ENCODE measurements at places on chromosomes 4 and X.
A peak's percentile ranks its signal among the peaks of the same experiment; 100 is the strongest.

DNA sequence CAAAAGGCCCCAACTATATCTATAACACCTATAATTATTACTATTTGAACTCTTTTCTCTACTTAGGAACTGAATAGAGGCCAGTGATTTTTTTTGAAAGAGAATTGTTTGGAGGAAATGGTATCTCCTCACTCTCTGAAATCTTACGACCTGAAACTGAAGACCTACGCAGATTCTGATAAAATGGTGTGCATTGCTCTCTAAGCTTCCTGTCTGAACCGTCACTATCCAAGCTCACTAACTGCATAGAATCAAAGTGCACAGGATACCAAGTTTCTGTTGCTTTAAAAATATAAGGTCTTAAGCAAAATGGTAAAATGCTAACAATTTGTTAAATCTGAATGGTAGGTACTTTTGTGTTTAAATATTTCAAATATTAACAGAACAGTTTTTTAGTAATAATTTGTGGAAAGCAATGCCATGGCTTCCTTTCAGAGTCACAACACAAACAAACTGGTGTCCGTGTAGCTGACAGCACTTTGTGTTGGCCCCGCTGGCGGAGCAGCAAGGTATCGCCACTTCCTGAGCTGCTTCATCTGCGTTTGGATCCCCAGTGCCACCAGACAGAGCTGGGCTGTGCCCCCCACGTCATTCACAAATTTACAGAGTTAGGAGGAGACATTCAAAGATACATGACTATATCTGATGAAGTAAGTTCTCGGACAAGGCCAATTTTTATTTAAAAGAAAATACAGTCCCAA, 313.9 kb downstream of the FBXW7 start:
- no peak for DNase-seq

DNA sequence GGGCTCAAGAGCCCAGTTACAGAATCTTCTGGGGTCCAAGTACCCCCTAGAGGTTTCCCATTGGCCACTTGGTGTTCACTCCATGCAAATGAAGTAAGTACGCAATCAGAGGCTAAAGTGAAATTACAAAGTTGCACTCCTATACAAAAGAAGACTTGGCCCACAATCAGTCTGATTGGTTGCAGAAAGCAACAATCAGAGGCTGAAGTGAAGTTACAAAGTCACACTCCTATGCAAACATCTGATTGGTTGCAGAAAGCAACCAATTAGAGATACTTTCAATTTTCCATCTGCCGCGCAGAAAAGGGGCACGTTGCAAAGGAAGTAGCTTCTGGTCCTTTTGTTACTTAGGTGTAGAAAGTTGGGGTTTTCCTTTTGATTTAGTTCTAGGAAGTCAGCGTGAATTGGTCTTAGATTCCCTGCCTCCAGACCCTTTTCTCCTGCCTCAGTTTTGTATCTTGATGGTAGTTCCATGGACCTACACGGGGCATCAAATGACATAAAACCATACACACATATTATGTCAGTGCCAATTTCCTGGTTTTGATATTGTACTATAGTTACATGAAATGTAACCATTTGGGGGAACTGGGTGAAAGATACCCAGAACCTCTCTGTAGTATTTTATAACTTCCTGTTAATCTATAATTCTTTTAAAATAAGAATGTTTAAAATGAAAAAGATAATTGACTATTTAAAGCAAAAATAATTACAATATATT, 12.4 kb upstream of the PIN4 start:
- peak; percentile 8 for DNase-seq

- DNase-seq, result no peak
These were observed 120.4 kb upstream of the SCML1 start for GRCh38 chrX:17616936-17617335.

DNA sequence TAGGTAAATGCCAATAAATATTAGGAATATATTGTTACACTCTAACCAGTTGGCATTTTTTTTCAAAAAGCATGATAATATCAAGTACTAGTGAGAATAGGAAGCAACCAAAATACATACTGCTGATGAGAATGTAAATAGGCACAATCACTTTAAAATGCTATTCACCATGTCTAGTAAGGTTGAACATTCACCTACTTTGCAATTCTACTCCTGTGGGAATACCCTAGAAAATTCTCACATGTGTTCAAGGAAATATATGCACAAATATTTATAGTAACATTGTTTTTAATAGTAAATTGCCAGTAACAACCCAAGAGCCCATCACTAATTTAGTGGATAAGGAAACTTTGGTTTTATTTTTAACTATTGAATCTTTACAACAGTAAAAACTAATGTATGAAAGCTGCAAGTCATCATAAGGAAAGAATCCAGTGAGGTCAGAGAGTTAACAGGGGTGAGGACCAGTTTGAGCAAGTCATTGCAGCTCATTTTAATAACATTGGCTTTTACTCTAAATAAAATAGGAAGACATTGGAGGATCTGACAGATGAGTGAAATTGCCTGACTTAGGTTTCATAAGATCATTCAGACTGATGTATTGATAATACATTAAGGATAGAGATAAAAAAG, 23.6 kb downstream of the FSTL5 start:
- DNase-seq, result no peak

DNA sequence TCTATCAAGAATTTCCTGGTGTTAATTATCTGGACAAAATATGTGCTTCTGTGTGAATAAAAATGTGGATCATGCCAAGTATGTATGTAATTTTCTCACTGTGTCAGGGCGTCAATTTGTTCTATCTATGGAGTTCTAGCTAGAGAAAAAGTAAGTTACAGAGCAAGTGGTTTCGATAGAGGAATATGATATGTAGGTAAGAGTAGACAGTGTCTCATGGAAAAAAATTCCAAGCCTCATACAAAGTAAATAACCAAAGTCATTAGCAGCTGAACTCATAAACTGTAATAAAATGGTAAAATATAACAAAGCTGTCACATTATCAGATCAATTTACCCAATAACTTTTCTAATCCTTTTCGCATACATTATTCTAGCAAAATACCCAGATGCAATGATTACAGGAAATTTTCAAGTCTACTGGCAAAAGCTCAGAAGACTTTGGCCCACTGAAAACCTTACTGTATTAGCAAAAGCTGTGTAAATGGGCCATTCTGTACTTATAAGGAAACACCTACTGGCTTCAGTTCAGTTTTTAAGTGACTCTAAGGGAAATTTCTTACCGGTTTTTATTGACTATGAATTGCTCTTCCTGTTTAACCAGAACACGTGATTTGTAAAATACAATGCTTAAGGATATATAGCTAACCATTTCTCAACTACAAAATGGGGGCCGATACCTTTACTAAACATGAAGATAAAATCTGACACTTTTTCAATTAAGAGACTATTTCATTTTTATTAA, 121.0 kb upstream of the ARSJ start:
- no peak for DNase-seq

- DNase-seq, result no peak
These were observed 151.8 kb downstream of the LHFPL1 start for GRCh38 chrX:112527903-112528302.
